Glutamatergic neuron (in vitro differentiated cells): ENCODE measurements at places on chromosomes 5 and 9.

- DNase-seq = no peak
These were observed 10.7 kb downstream of the OR2V1 start for GRCh38 chr5:181120306-181120705.

DNA sequence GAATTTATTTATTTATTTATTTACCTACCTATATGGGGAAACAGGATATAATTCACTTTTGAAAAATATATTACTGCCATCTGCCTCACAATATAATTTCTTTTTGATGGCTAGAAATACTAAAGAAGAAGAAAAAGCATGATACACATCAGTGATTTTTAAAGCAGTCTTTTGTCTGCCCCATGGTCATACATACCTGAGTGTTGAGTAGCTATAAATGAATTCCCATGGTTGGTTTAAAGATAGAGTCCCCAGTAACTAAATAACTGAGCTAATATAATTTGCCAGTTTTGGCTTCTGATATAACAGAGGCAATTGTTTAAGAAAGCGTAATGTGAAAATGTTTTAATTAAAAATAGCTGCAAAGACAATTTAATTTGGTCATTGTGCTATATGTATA, 447.8 kb downstream of the PDE4D start:
- DNase-seq = no peak

DNA sequence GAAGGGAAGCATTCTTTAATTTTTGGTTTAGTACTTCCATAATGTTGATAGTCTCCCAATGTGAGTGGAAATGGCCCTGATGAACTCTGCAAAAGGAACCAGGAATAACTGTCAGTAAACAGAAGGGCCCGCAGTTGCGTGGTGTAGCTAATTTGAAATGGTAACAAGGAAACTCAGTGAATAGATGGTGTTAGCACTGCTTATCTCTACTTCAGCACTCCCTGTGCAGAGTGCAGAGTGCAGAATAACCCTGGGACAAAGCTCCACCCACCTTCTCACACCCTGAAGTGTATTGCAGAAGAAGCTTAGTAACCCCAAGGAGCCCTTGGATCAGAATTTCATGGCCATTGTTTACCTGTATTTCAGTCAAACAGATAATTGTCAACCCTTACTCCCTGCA, 158.9 kb downstream of the PCSK5 start:
- DNase-seq = no peak

DNA sequence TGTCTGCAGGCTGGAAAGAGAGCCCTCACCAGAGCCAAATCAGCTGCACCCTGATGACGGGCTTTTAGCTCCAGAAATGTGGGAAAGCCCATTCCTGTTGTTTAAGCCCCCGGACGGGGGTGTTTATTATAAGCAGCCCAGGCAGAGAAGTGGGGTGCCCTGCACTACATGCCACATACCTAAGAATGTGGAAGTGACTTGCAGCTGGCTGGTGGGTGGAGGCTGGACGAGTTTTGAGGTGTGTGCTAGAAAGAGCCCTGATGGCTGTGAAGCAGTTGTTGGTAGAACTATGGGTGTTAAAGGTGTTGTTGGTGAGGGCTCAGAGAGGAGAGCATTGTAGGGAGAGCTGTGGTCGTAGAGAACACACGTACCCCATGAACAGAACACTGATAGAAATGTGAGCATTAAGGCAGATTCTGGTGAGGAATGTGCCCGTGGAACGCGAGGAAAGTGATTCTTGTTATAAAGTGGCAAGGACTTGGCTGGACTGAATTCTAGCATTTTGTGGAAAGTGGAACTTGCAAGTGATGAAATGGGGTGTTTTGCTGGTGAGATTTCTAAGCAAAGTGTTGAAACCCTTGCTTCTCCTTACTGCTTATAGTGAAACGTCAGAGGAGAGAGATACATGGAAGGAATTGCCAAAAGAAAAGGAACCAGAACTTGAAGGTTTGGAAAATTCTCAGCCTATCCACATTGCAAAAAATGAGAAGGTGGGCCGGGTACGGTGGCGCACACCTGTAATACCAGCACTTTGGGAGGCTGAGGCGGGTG, 38.9 kb downstream of the AHRR start:
- DNase-seq = no peak

GRCh38 chr5:146338774-146339714, at the start of gene POU4F3:
TSS of gene POU4F3 (plus strand) at chr5:146338839. CDS start at chr5:146339113, 274 bp downstream.
- DNase-seq = peak; percentile 61

DNA sequence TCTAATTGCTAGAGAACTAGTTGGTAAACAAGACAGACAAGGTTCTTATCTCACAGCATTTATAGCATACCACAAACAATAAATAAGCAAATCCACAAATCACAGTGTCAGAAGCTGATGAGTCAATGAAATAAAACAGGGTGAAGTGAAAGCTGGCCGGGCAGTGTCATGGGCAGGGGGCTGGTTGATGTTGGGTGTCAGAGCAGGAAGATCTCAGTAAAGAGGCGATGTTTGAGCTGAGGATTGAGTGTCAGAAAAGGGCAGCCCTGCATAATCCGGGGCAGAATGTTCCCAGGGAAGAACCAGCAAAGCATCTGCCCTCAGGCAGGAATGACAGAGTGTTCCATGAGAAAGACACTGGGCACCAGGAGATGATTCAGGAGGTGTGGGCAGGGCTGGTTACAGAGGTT, 183.4 kb downstream of the GOLPH3 start:
- DNase-seq = no peak

- DNase-seq = no peak
These were observed 740 bp upstream of the TRMT10B start for GRCh38 chr9:37752642-37753488.

DNA sequence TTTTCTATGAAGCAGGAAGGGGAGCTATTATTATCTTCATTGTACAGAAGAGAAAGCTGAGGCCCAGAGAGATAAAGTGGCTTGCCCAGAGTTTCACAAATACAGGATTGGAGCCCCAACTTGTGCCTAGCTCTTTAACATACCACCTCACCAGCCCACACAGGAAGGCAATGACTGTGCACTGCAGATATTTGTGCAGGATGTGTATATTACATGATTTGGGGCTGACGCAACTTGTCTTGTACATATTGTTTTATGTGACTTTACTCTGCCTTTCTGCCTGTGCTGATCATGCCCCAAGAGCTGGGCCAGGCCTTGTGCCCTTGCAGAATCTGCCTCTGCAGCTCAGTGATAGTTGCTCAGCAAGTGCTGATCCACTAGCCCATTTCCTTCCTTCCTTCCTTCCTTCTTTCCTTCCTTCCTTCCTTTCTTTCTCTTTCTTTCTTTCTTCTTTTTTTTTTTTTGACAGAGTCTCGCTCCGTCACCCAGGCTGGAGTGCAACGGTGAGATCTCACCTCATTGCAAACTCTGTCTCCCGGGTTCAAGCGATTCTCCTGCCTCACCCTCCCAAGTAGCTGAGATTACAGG, 106.6 kb upstream of the TBCA start:
- no peak for DNase-seq

DNA sequence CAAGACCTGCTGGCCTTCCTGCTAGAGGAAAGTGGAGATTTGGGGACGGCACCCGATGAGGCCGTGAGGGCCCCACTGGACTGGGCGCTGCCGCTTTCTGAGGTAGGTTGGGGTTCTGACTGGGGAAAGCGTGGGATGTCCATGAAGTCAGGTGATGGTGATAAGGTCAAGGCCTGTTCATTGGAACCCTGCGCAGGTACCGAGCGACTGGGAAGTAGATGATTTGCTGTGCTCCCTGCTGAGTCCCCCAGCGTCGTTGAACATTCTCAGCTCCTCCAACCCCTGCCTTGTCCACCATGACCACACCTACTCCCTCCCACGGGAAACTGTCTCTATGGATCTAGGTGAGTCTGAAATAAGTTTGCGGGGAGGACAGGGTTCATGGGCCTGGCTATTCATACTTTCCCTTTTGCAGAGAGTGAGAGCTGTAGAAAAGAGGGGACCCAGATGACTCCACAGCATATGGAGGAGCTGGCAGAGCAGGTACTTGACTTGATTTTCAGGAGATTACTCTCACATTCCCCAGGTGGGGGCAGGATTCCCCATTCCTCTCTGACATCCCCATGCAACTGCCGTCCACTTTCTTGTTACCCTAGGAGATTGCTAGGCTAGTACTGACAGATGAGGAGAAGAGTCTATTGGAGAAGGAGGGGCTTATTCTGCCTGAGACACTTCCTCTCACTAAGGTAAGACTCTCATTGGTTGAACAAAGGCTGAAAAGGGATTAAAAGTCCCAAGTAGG, 505 bp downstream of the CREB3 start:
- no peak for DNase-seq

GRCh38 chr9:26176628-26177027, 498.4 kb upstream of the TUSC1 start:
- DNase-seq = no peak

DNA sequence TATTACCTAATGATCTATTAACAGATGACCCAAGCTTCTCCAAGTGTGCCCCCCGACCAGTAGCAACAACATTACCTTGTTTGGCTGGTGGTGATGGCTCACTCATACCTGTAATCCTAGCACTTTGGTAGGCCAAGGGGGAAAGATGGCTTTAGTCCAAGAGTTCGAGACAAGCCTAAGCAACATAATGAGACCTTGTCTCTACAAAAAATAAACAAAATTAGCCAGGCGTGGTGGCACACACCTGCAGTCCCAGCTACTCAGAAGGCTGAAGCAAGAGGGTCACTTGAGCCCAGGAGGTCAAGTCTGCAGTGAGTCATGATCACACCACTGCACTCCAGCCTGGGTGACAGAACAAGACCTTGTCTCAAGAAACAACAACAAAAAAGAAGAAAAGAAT, 62.9 kb downstream of the GCNT1 start:
- no peak for DNase-seq

GRCh38 chr5:6398570-6399230, 20.4 kb upstream of the MED10 start:
- no peak for DNase-seq

GRCh38 chr5:142549834-142550233, 136.1 kb downstream of the FGF1 start:
- no peak for DNase-seq

DNA sequence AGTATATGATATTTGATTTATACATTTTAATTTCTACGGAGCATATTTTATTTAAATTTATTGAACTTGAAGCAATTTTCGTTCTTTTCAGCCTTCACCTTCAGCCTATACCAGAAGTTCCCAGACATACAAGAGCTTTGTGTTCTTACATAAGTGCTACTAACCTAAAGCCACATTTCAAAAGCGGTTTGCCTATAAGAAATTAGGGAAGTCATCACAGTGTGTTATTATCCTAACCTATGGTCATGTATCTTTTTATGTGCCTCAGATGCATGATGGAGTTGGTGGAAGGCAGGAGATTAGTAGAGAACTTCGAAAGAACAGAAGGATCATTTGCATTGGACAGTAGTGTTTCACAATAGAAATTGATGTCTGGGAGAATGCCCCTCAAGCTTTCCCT, 3.1 kb downstream of the KIF2A start:
- no peak for DNase-seq

GRCh38 chr9:72462340-72462739, 59.1 kb upstream of the TMC1 start:
- no peak for DNase-seq

- no peak for DNase-seq
These were observed 107.2 kb downstream of the UBE2R2 start for GRCh38 chr9:33923998-33924701.

GRCh38 chr9:29389421-29389820, 1816.1 kb upstream of the C9orf72 start:
- no peak for DNase-seq

GRCh38 chr5:5139336-5139776, 774 bp upstream of the ADAMTS16 start:
- no peak for DNase-seq

- DNase-seq = no peak
These were observed 1.5 kb upstream of the TIFAB start for GRCh38 chr5:135453613-135454012.

DNA sequence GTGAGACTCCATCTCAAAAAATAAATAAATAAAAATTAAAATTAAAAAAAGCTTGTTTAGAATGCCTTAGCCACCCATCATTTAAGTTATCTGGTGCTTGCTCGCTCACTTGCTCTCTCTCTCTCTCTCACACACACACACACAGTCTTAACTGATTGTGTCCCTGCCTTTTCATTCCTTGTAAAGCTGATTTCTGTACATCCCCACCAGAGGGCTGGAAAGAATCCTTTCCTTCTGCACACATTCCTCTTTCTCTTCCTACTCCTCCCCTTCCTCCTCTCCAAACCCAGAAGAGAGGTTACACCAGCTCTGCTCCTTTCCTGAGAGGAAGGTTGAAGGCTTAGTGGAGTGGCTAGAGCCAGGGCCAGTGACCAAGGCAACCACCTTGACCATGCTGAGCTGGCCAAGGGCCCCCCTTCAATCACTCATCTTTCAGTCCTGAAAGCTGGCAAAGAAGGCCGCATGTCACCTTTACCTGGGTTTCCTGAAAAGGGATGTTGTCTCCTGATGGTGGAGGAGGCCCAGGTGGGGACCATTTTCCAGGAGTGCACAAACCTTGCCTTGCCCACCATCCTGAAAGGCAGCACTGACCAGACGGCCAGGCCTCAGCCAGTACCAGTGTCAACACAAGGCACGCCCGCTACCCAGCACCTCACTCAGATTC, 25.6 kb downstream of the STK10 start:
- no peak for DNase-seq

DNA sequence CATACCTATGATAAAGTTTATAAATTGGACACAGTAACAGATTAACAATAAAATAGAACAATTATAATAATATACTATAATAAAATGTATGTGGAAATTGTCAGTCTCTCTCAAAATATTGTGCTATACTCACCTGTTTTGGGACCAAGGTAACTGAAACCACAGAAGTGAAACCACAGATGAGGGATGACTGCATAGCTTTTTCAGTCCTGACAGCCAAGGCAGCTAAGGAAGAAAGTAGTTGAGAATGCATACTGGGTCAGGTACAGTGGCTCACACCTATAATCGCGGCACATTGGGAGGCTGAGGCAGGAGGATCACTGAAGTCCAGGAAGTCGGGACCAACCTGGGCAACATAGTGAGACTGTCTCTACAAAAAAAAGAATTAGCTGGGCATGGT, 8.9 kb downstream of the SRP19 start:
- no peak for DNase-seq

DNA sequence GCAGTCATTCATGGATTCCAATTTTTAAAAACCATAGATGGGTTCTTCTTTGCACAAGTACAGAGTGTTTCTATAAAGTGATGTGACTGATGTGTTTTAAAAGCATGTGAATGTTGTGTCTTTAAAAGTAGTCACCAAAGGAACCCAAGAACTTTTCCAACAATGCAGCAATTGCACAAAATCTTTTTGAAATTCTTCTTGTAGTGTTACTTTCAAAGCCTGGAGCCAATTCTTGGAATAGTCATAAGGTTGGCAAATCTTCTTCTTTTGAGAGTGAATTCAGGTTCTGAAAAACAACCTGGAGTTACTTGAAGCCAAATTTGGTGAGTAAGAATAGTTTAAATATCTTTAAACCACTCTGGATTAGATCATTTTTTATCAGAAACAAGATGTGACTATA, 10.5 kb downstream of the GRAMD2B start:
- no peak for DNase-seq

- DNase-seq = no peak
These were observed 326.5 kb downstream of the SH3GL2 start for GRCh38 chr9:17905366-17905765.

GRCh38 chr5:138177941-138178515, 402 bp downstream of the BRD8 start:
- peak; percentile 25 for DNase-seq
